ENCODE measurements at places on chromosomes 11 and 22.

DNA sequence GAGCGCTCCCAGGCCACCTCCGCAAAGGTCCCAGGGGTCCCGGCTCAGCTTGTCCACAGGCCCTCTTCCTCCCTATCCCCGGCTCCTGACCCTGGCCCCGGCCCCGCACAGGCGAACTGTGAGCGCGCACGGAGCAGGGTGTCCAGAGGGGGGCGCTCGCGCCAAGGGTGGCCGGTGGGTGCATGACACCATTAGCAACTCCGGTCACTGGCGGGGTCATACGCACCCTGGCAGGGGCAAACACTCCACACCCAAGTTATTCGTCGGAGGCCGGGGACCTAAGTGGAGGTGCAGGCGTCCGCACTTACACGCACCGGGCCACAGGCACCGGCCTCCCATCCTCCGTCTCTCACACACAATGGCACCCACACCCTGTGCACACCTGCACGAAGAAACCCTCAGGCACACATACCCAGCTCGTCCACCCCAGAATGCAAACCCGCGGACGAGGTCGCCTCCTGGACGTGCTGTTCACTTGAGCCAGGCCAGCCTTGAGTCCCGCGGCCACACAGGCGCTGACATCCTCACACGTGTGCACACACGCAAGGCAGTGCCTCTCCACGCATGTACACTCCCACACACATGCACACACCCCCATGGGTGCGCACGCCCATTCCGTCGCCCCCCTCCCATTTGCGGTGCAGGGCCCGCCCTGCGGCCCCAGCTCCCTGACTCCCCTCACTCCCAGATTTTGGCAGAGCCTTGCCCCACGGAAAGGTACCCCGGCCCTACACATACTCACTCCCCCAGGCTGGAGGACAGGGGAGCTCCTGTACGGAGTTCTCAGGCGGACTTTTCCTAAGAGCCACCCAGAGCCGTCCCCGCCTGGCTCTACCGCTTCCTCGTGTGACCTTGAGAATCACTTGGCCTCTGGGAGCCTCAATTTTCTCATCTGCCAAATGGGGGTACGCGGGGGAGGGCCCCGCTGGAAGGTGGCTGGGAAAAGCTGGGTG lies at the start of gene RASGRP2:
Gene RASGRP2, minus strand, starts transcription at position 552 of the 953 bp plus-strand sequence. CDS start 1,276 bp downstream, outside the sequence.
- DNase-seq = no peak

DNA sequence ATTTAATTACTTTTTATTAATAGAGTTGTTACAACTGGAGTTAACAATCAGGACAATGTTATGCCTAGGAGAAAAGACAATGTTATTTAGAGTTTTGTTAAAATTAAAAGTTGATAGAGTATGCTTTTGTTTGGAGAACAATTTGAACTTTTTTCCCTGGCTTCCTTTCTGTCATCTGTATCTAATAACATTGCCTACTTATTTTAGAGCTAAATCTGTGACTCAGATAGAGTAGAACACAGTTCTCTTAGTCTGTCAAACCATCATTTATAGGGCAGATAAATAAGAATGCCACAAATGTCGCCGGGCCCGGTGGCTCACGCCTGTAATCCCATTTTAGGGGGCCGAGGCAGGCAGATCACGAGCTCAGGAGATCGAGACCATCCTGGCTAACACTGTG lies 28.9 kb upstream of the YAP1 start:
- DNase-seq = no peak

DNA sequence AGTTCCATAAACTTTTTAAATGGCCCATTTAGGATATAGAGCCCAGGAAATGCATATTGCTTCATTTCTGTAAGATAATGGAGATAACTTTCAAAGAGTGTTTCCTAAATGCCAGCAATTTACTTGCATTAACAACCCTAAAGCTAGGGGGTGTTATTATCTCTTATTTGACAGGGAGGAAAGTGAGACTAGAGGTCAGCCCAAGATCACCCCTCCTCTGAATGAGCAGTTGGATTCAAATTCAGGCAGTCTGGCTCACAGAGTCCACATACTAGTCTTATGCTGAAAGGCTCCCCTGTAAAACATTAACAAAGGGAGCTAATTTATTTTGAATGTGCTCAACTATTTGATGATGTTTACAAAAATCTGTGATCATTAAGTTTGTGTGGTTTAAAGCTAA lies 49.9 kb upstream of the TRIM77 start:
- DNase-seq = no peak

DNA sequence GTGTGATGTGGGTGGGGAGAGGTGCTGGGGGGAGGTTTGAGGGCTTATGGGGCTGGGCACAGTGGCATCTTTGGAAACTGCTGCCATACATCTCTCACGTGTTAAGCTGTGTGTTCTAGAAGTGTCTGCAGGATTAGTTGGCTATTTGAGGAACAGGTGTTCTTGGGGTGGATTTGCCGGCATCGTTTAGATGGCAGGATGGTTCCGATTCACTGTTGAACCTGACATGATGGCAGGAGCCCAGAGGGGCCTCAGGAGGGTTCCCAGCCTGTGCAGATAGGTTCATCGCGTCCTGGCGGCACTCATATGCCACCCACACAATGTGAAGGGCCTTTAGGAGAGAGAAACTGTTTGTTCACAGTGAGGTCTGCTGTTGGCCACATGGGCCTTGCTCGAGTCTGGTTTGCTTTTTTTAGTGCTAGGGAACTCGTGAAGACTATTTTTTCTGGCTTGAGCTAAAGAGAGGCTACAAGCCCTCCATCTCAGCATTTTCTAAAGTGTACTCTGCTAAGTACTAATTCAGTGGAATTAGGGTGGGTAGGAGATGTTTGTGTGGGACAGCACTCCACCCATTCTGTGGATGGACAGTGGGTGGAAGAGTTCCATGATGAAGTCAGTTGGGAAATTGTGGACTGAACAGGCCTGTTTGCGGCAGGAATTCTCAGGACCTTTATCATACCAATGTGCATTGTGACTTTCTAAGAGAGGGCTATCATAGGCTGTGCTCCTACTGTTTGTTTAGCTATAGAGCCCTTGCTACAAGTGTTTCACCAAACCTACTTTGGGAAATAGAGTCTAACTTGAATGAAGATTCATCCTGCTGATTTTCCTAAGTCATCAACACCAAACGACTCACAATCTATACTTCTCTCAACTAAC lies 55.4 kb upstream of the PLET1 start:
- DNase-seq = no peak

DNA sequence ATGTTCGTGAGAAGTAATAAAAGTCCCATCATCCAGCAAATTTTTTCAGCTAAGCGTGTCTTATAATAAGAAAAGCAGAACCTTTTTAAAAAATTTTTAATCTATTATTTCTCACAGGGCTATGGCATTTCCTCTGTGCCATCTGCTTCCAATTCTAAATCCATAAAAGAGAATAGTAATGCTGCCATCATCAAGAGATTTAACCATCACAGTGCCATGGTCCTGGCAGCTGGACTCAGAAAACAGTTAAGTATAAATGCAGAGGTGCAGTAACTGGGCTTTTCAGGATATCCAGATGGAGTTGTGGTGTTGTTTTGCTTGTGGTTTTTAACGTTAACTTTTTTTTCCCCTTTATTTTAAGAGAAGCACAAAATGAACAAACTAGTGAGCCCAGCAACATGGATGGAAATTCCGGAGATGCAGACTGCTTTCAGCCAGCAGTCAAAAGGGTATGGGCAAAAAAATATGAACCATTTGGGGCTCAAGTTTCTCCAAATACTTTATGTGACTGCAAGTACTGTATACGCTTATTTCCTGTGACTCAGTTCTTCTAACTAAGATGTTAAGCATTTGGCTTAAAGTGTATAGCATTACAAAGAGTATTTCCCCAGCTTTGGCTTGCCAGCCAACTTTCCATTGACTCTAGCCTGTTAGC lies 25.2 kb downstream of the GTF2H1 start:
- no peak for DNase-seq

DNA sequence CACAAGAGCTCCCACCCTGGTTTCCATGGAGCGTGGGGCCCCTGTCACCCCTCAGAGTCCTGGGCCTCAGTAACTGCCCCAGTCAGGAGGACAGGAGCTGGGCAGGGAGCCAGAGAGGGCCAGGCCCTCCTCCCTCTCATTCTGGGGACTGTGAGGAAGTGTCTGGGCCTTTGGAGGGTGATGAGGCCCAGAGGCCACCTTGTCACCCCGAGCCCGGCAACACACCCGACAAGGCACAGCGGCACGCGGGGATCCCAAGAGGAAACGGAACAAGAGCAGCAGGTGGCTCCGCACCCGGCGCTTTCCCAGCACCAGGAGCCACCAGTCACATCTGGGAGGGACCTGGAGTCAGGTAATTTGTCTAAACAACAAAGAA lies 72.1 kb downstream of the CELSR1 start:
- DNase-seq = peak; percentile 19
